ENCODE measurements at places on chromosomes 4 and X.

DNA sequence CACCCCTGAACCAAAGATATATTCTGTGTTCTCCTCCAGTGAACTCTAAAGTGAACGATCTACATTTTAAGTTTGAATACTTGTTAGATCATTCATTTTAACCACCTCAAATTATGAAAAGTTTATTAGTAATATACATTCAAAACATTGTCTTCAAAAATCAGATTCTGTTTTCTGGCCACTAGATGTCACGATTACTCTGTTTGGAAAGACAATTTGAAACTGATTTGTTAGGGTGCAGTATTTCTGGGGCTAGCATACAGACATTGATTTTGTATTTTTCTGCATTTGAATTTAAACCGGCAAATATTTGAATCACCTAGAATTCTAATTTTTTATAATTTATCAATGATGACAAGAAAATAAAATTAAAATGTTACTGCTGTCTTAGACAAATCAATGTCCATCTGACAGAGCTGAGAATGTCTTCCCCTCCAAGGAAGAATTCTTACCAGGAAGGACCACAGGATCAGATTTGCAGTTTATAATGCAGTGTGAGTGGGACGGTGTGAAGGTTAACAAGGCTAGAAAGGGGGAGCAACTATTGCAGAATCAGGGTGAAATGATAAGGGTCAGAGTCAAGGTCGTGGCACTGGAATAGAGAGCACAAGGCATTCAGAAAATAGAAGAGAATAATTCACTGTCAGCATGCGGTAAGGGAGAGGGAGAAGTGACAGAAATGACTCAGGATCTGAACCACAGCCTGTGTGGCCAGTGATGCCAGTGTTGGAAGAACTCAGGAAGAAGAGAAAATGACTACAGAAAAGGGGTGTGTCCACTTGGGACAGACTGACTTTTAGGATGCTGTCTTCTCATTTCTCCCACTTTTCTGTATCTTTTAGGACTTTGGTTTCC, 91.6 kb downstream of the ANXA10 start:
- no peak for DNase-seq

DNA sequence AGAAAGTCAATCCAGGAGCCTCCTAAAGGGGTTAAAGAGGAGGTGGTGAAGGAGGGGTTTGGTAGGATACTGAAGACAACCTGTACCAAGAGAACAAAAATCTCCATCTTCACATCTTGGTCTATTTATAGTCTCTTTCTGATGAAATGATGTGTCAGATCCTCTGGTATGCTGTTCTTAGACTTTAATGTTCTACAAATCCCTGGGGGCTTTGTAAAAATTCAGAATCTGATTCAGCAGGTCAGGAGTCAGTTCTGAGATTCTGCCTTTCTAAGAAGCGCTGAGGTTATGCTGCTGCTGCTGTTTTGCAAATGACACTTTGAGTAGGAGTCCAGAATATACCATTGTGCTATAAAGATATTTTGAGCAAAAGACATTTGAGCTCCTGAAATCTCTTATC, 172.9 kb upstream of the GLRA2 start:
- no peak for DNase-seq

DNA sequence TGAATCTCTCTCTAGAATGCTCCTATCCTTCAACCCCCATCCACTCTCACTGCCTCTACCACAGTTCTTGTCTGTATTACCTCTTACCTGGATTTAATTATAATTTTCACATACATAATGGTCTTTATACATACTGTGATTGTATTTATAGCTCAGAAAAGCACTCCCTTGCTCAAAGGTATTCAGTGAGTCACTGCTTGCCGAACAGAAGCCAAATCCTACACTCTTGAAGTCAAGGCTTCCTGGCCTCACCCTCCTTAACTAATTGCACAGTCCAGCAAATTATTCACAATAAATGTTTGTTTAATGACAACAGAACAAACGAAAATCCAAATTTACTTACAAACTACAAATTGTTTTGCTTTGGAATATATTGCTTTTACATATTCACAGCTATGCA, 159.5 kb downstream of the KLHL13 start:
- no peak for DNase-seq

DNA sequence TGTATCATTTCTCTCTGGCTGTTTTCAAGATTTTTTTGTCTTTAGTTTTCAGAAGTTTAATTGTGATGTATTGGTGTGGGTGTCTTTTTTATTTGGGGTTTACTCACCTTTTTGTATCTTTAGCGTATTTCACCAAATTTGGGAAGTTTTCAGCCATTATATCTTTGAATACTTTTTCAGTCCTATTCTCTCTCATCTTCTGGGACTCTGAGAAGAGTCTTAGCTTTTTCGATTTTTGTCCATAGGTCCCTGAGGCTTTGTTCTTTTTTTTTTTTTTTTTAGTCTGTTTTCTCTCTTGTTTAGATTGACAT, 23.8 kb downstream of the KDM6A start:
- no peak for DNase-seq

- no peak for DNase-seq
These were observed 51.2 kb upstream of the TADA2B start for GRCh38 chr4:6991771-6992557.

Measured in tibial artery (tissue), 4 donors.